ENCODE measurements at places on chromosomes 7 and 10. TPM values are rescaled to one million over a fixed set of nuclear protein-coding genes. Genes with fewer than 3 reads are reported as not detected.

Gene MSS51
- 0.76 TPM for total RNA-seq

Gene CCDC6
- total RNA-seq: 21.2 TPM

Gene NUB1
- 33.7 TPM for total RNA-seq

Gene SPDYE6
- total RNA-seq: not detected

Gene MMD2
- total RNA-seq: not detected

Gene THSD7A
- total RNA-seq: 28.3 TPM

Gene GNAT3
- not detected for total RNA-seq

Gene MSMB
- total RNA-seq: not detected

Gene EEF1AKMT2
- 21.3 TPM for total RNA-seq

Gene TMEM130
- not detected for total RNA-seq

Gene CDK6
- 39.8 TPM for total RNA-seq

Gene FAM24B
- 0.76 TPM for total RNA-seq

All from dermis lymphatic vessel endothelial cell (primary cell).